ENCODE measurements at places on chromosomes 13 and 19.
A peak's percentile ranks its signal among the peaks of the same experiment; 100 is the strongest.

GRCh38 chr13:113763254-113763653 lies 4.2 kb downstream of the TMEM255B start:
- DNase-seq: no peak

DNA sequence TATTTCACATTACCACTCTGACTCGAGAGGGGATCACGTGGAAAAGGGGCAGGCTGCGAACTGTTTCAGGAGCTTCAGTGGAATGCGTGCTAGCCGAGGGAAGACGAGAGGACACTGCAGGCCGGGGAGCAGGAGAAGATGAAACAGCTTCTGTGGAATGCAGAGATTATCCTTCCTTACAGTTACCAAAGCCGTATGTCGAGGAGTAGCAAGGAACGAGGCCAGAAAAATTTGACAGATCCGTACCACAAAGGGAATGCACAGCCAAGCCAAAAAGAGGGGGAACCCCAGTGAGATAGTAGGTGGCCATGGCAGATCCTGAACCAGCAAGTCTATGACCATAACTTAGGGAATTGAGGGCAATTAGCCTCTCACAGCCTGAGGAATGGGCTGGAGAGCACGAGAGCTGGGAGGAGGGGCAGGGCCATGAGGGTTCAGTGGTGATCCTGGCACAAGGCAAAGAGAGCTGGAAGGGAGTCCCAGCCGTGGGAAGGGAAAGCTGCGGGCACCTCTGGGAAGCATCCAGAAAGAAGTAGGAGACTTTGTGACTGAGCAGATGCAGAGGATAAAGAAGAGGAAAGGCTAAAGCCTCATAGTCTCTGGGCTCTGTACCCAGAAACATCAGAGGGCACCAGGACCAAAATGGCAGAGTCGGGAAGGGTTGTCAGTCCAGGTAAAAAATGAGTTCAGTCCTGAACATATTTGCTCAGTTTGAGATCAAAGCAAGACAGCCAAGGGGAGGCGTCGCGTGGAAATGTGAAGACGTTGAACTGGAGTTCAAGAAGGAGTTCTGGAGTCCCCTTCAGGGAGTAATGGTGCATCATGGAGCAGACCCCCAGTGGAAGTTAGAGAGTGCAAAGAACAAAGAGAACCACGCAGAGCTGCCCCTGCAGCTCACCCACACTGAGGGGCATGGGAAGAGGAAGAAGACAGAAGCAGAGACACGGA lies 5.1 kb downstream of the COL4A1 start:
- no peak for DNase-seq

DNA sequence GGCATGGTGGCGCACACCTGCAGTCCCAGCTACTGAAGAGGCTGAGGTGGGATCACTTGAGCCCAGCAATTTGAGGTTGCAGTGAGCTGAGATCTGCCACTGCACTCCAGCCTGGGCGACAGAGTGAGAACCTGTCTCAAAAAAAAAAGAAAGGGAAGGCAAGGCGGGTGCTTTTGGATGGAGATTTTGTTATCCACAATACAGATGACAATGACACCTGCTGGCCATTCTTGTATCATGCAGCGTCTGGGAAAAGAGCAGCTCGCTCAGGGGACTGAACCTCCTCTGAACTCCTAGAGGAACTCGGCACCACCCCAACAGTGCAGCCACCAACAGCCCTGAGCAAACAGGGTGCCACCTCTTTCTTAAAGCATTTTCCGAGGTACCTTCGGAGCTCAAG lies 22.8 kb downstream of the HAUS8 start:
- DNase-seq: peak; percentile 4

- no peak for DNase-seq
Observed at GRCh38 chr13:29582171-29582570, 13.3 kb downstream of the SLC7A1 start.

GRCh38 chr13:87669379-87669978 lies 1.7 kb upstream of the SLITRK5 start:
- no peak for DNase-seq

DNA sequence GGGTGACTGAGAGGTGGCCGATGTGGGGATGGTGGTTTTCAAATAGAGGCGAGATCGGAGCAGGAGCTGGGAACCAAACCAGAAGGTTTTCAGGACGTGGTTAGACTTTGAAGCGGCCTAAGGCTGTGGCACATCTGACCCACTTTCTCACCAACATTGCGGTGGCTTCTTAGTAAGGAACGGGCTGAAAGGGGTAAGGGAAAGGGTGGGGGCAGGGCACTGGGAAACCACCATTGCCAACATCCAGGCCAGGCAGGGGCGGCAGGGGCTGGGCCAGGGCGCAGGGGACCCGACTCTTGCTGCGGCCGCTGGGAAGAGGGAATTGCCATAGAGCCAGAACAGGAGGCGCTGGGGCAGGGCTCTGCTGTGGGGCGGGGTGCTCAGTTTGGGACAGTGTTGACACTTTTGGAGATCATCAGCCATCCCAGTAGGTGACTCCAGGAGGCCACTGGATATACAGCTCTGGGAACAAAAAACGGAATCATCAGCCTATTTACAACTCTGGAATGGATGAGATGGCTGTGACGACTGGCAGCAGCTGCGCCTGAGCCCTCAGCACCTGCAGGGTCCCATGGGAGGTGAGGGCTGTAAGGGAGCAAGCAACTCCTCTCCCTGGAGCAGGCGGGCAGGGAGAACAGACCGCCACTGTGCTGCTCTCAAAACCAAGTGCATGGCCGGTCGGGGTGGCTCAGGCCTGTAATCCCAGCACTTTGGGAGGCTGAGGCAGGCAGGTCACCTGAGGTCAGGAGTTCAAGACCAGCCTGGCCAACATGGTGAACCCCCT lies 52.2 kb downstream of the IRS2 start:
- DNase-seq: no peak

GRCh38 chr19:5684694-5685430 lies 4.0 kb downstream of the HSD11B1L start:
- DNase-seq: no peak

DNA sequence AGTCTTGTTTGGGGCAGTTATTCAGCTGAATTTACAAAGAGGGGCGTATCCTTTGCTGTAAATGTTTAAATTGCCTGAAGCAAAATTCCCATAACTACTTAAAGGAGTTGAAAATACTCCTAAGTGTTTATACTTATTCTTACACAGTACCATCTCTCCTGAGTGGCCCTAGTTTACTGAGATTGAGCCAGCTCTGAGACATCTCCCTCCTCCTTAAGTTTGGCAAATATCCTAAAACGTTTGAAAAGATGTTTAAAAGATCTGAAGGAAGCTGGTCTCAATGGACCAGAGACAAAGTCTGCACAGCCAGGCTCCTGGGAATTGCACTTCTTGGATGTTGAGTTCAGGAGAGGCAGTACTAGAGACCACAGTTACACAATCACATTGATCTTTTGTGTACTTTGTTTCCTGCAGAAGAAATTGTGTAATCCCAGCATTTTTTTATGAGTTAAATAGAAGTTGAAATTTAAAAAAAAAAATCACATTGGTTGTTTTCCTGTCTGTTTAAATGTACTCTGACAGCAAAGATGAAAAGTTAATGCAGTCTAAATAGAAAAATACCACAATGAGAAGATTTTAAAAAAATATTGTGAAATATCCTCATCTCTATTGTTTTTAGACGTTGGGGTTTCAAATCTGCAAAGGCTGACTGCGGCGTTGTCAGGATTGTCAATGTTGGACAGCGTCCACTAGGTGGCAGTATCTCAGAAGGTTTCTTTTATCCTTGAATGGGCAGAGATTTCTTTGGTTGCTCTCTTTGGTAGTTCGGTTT lies 20.7 kb downstream of the TNFSF11 start:
- peak; percentile 21 for DNase-seq

All from anterior cingulate cortex (tissue), 58 donors.